ENCODE measurements at places on chromosomes 7 and 10.

GRCh38 chr7:129865925-129866201 lies 86.9 kb downstream of the UBE2H start:
- no peak for DNase-seq

DNA sequence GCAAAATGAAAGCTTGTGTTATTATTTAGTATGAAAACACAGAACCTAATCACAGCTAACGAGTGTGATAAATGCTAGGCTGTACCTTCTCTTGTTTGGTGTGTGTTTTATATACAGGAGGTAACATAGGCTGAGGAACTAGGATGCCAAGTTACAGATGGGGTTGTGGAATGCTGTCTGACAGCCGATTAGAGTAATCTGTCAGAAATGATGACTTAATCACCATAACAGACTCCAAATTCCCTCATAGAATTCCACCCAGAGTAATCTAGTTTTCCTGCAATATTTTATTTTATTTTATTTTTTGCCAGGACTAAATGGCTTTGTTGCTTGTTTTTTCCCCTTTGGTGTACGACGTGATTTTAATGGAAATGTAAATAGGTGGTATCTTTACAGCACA lies 221.2 kb downstream of the CELF2 start:
- no peak for DNase-seq

GRCh38 chr7:155791214-155791737 lies 21.0 kb downstream of the SHH start:
- DNase-seq = no peak

DNA sequence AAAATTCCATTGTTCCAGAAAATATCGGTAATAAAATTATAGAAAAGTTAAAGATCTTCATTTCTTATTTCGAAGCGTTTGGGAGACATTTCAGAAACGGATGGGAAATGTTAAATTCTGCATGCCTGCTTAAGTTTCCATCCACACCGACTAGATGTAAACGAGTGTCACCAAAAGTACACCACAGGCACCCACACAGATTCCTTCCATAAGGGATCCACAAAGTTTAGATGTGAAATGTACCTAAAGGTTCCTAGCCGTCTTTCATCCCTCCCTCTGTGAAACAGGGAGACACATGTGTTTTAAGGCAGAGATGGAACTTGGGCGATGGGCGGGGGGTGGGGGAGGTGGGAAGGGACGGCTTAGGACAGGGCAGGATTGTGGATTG lies 621 bp upstream of the CAV1 start:
- no peak for DNase-seq

DNA sequence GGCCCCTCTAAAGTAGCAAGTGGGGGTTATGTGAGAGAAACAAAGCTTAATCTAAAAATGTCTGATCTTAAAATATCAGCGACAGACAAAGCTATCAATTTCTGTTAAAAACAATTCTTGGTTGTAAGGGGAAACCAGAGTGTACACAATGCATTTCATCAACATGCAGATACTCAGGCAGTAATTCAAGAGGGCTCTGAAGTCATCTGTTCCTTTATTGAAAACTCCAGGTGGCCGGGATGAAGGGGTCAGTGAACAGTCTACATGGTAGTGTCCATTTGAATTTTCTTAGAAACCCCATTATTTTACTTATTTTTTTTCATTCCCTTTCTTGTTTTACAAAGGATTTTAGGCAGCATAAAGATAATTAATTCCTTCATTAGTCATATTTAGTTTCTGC lies 36.7 kb upstream of the BTBD16 start:
- no peak for DNase-seq
